ENCODE measurements at places on chromosomes 7 and 10.

GRCh38 chr10:131073469-131074035 is 238.0 kb downstream of the TCERG1L start:
- no peak for DNase-seq

DNA sequence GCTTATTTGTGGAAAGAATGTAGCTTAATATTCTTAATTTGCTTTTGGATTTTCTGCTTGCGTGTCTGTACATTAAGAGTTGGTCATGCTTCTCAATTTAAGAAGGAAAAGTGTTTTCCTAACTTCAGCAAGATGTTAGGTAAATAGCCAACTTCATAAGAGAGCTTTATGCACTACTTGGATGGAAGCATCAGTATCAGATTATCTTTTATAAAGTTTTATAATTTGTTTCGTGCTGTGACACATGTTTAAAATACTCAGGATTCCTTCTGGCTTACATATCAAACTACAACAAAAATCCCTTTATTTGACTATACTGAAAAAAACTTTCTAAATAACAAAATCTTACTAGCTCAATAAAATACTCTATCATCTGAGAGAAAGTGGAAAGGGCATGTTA is 34.8 kb upstream of the AGR2 start:
- no peak for DNase-seq

- no peak for DNase-seq
These were observed 69.9 kb downstream of the FOXL3 start for GRCh38 chr7:359766-360361.

DNA sequence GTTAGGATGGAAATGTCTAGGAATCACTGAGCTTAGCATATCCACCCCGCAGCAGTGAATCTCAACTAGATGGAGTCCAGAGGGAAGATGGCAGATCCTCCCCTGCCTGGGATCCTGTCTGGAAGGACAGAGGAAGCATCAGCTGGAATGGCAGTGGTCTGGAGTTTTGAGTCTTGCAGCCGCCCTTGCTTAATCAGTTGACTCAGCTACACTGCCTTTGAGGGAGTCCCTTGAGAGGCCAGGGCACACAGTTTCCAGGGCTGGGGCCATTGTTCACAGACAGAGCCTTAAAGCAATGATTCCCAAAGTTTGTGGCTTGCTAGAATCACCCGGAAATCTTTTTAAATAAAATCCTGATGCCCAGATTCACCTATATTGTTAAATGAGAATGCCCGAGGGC is 128.1 kb downstream of the NT5C2 start:
- DNase-seq, result no peak

DNA sequence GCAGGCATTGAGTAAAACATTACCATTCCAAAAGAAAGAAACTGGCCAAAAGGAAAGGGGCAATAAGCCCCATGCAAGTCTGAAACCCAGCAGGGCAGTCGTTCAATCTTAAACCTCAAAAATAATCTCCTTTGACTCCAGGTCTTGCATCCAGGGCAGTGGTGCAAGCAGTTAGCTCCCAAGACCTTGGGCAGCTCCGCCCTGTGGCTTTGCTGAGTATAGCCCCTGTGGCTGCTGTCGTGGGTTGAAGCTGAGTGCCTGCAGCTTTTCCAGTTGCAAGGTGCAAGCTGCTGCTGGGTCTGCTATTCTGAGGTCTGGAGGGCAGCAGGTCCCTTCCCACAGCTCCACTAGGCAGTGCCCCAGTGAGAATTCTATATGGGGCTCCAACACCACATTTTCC is 580.1 kb upstream of the AUTS2 start:
- DNase-seq, result no peak

DNA sequence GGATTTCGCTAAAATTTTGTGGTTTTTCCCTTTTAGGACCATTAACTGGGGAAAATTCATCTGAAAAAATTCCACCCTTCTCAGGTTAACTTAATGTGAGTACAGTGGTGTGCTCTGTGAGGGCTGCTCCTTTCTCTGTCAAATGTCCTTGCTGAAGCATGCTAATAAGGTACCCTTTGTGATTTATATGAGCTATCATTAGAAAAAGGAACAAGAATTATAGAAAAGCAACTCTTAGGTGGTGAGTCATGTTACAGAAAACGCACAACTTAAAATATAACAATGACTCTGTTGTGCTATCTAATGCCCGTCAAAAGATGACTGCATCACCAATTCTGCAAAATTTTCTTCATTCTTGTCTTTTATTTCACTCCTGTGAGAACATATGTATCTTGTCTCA is 162.0 kb upstream of the MAGI2 start:
- no peak for DNase-seq

DNA sequence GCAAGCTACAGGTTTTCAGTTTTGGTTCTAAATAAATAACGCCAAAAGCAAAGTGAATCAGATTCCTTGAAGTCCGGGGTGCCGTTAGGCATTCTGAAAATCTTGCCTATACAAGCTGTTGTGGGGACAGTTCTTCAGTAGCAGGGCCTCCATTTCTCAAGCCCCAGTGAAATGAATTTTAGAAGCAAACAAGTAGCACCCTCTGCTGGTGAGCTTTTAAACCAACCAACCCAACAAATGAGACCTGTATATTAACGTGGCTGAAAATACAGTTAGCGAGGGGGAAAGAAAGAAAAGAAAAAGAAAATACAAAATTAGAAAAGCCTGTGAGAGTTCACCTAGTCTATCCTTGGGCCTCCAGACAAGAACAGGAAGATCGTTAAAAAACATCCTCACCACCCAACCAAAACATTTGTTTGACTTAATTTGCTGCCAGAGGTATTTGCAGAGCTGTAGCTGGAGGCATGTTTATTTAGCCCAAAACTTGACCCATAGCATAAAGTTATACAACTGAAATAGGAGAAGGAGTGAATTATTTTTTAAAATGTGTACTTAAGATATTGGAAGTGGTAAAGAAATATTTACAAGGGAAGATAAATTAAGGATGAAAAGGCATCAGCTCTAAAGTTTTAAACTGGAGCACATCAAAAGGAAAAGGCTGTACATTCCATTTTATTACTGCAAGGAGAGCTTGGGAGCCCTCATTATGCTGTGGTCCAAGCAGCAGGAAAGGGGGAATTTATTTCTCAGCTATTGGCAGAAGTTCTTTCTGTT is 98.9 kb downstream of the DYNC1I1 start:
- DNase-seq, result no peak

DNA sequence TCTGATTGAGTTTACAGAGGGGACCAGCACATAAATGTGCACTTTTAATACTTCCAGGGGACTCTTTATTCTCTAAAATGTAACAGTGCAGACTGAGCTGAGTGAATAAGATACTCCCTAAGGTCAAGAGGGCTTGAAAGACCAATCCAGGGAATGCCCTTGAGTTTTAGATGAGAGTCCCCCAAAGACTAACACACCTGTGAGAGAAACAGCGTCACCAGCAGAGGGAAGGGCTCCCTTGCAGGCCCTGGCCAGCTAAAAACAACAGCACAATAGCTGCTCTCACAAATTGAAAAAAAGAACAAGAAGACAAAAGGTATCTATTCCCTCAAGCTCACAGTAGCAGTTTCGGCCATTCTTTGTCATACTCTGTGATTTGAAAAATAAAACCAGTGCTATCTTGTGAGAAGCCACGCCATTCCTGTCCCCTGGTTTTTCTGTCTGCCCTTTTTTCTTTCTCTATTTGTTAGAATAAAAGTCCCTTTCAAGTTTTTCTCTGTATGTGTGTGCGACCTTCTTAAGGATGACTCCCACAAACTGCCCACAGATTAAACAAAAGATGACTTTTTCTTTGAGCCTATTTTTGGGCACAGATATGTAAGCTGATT is 230.4 kb upstream of the BMPER start:
- no peak for DNase-seq

DNA sequence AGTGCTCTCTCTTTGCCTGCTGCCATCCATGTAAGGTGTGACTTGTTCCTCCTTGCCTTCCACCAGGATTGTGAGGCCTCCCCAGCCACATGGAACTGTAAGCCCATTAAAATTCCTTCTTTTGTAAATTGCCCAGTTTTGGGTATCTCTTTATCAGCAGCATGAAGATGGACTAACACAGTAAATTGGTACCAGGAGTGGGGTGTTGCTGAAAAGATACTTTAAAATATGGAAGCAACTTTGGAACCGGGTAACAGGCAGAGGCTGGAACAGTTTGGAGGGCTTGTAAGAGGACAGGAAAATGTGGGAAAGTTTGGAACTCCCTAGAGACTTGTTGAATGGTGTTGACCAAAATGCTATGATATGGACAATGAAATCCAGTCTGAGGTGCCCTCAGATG is 63.8 kb upstream of the PPP1R9A start:
- no peak for DNase-seq

DNA sequence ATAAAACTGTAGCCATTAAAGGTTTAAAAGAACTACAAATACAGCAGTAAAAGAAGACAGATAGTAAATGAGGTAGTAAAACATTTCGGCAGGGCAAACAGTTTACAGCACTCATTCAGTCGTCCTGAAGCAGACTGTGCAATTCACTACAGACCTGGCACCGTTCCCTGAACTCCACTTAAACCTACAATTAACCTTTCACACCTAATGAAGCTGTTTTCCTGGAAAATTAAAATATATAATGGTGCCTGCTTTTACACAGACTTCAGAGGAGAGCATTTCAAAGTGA is 335.3 kb downstream of the GFRA1 start:
- DNase-seq, result no peak

DNA sequence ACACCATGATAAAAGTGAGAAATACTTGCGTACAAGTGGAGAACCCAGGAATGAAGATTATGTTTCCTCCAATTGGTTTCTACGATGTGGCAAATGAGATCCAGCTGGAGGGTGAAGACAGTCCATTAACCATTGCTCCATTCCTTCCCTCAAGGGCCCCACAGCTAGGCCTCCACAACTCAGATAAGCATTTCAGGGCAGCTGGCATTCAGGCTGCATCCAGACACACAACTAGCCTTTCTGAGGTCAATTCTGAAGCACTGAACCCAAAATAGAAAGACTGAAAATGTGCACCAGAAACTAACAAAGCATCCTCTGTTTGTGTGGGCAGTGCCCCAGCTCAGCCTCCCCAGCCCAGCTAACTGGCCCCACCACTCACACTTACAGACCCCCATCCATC is 94.8 kb downstream of the GSAP start:
- no peak for DNase-seq

DNA sequence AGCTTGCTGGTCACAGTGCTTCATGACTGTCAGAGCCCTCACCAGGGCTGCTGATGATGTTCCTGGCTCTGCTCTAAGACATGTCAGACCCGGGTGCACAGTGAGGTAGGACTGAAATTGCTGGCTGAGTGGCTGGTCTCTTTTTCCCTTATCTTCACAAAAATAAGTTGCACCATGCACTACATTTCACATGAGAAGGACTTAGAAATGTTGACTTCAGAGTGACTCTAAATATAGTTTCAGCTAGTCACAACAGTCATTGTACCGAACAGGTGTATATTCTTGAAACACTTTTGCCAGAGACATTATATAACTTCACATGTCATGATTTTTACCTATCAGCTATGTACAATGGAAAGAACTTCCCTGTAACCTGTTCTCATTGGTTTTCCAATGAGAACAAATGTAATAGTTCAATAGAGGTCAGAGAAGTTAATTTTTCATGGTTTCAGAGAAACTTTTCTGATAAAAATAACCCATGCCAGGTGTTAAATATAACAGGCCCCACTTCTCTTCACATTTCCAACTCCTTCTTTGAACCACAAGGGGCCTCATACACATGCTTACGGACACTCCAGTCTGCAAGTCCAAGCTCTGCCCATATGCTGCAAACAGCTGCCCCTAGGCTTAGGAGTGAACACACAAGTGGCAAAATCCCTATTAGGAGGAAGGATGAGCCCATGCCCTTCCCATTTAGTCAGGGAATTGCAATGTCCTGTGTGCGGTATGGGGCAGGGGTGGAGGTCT is 115.6 kb downstream of the CDK6 start:
- no peak for DNase-seq

DNA sequence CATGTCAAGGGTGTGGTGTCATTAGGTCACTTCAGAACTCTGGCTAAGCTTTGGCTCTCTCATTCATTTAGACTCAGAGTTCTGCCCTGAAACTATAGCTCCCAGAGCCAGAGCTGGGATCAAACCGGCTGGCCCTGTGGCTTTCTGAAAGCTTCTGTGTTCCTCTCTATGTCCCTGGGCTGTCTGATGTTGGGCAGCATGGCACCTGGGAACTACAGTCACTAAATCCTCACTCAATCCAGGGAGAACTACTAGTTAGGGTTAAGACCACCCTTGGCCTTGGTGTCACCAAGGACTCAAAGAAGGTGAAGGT is 13.2 kb downstream of the ATG9B start:
- DNase-seq, result no peak

DNA sequence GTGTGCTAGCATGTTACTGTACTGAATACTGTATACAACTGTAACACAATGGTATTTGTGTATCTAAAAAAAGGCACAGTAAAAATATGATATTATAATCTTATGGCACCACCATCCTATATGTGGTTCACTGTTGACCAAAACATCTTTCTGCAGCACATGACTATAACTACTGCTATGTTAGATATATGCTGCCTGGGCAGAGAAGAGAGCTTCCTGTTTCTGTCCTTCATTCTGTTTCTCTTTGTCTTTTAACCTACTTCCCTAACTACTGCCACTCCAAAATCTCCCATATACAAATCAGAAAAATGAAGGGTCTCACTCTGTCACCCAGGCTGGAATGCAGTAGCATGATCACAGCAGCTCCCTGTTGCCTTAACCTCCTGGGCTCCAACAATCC is 8.8 kb upstream of the FGL2 start:
- DNase-seq, result no peak

DNA sequence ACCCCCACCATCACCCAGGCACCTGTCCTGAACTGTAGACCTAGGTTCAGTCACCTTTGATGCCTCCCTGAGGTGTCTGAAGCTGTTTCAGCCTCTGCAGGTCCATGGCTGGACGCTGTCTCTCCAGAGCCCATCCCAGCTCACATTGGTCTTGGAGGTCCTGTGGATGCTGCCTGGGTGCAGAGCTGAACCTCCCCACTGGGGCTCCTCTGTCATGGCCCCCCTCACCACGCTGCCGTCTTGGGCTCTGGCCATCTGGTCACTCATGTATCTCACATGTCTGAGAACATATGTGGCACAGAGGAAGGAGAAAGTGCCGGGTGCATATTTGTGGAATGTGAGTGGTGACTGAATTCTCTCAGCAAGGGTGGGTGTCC is 108.9 kb downstream of the NKX6-2 start:
- DNase-seq, result no peak

GRCh38 chr7:42152329-42153205 is 84.4 kb downstream of the GLI3 start:
- DNase-seq, result no peak

- DNase-seq, result peak; percentile 3
These were observed 505 bp downstream of the NUDCD3 start for GRCh38 chr7:44489955-44490350.

Data from stimulated activated CD8-positive, alpha-beta memory T cell treated with anti-CD3 and anti-CD28 coated beads, Interleukin-2, amount 100 ng/mL, for 1 hour (primary cell).